ENCODE measurements at places on chromosomes 6 and 20.

GRCh38 chr20:48766961-48767960, 60.5 kb downstream of the PREX1 start:
- DNase-seq, result no peak

- DNase-seq, result no peak
Observed at GRCh38 chr20:31594002-31594557, 11.0 kb upstream of the ID1 start.

GRCh38 chr6:73491377-73491776, 29.5 kb downstream of the EEF1A1 start:
- DNase-seq, result no peak

DNA sequence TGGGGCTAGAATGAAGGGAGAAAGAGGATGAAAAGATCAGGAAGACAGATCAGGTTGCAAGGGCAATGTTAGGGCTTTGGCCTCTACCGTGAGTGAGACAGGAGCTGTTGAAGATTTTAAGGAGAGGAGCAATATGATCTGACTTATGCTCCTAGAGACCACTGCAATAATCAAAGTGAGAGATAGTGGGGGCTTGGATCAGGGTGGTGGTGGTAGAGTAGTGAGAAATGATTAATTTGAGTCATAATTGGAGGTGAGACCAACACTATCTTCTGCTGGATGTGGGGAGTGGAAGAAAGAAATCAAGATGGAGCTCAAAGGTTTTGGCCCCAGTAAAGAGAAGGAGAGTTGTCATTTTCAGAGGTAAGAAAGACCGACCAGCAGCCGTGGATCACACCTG, 140.7 kb upstream of the TMEM170B start:
- no peak for DNase-seq

DNA sequence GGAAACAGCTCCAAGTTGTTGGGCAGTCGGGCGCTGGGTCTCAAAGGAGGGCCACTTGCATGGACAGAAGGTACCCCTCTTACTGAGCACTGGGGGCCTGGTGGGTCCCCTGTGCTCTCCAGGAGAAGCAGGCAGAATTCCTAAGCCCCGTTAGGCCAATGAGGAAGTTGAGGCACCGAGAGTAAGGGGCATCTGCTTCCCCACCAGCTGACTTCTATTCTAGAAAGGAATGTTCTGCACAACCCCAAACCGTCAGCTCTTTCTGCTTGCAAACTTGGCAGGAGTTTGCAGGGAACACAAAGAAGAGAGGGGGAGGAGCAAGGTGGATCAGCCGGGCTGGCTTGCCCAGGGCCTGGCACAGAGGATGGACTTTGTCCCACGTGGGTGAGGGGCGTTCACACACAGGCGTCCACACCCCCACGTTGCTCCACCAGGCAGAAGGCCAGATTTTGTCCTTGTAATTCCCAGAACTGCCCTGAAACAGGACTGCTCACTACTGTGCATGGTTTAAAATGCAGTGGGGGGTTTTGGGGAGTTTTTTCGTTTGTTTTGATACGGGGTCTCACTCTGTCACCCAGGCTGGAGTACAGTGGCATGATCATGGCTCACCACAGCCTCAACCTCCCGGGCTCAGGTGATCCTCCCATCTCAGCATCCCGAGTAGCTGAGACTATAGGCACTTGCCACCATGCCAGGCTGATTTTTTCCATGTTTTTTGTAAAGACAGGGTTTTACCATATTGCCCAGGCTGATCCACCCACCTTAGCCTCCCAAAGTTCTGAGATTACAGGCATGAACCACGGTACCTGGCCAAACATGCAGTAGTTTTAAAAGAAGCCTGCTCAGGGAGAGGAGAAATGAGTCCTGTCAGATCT, 93.3 kb downstream of the SNX5 start:
- no peak for DNase-seq

DNA sequence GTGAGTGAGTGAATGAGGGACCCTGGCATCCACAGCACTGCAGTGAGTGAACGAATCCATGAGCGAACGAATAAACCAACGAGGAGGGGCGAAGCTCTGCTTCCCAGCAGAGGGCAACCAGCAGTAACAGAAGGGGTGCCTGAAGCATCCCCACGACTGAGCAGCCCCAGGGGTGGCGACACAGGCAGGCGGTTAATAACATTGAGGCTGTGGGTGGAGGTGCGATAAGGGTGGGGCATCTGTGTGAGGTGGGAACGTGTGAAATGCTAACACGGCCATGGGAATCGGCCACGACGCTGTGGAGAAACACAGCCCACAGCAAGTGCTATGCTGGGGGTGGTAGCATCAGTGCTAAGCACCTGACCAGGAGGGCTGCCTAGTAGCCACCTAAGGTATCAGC, 75.9 kb downstream of the TAF4 start:
- DNase-seq, result no peak

GRCh38 chr6:42704937-42705374, 17.4 kb downstream of the PRPH2 start:
- DNase-seq, result no peak
